Right atrium auricular region (tissue), 2 donors: ENCODE measurements at places on chromosomes 13 and 19. TPM values are rescaled to one million over a fixed set of nuclear protein-coding genes. Genes with fewer than 3 reads are reported as not detected.

- peaks cover 21% of the 10 kb centered on the region for H3K36me3 ChIP-seq
- no peak for DNase-seq
- H3K27me3 ChIP-seq = no peaks in the 10 kb centered on the region
- no peaks in the 10 kb centered on the region for H3K4me1 ChIP-seq
Observed at GRCh38 chr19:58570770-58571574, 2.2 kb downstream of the MZF1 start.

GRCh38 chr13:38369058-38369457 is 19.4 kb downstream of the UFM1 start:
- no peak overlapping the region for H3K4me3 ChIP-seq
- DNase-seq = no peak
- no peak overlapping the region for H3K27ac ChIP-seq

CRB3 gene
- total RNA-seq = 0.33 TPM

DNA sequence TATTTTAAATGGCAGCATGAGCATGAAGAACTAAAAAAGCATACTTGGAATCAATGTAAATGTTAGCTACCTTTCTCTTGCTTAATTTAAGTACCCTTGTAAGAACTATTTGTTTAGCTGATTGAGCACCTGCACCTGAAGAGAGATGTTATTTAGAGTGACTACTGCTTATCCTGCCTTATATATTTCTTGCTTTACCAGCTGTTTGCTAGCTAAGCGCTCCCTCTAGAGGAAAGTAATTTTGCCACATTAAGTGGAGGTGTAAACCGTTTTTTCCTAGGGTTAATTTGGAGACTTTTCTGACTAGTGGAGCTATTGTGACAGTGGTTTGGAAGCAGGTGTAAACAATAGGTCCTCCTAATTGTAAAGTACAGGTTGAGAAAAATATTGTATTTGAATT is 19.4 kb upstream of the PSG2 start:
- H3K36me3 ChIP-seq = no peaks in the 10 kb centered on the region
- no peaks in the 10 kb centered on the region for H3K4me1 ChIP-seq
- no peak for DNase-seq

NANOS3 gene
- not detected for total RNA-seq

DNA sequence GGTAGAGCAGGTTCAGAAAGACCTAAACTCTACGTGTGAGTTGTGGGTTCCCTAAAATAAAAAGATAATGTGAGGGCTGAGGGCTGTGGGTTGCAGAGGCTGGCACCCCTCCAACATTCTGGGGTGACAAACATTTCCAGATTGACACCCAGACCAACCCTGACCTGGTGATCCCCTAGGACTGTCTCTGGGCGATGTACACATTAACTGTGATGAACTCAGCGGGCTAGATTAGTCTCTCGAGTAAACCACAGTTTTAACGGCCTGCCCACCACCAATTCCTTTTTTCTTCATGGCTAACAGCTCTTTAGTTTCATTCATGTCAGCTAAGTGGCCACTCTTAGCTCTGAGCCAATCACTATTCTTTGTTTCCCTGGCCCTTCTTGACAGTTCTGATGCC is 24.8 kb downstream of the SIAH3 start:
- H3K27ac ChIP-seq = no peak overlapping the region
- H3K4me1 ChIP-seq = no peaks in the 10 kb centered on the region
- no peak overlapping the region for H3K4me3 ChIP-seq

FAM216B gene
- 22.0 TPM for total RNA-seq

ZNF575 gene
- 0.39 TPM for total RNA-seq

- DNase-seq = no peak
- H3K27me3 ChIP-seq = no peaks in the 10 kb centered on the region
- H3K27ac ChIP-seq = no peak overlapping the region
- no peaks in the 10 kb centered on the region for H3K4me1 ChIP-seq
- peaks cover 44% of the 10 kb centered on the region for H3K36me3 ChIP-seq
- no peak overlapping the region for H3K4me3 ChIP-seq
Observed at GRCh38 chr19:35167251-35168119, 12.9 kb downstream of the FXYD5 start.

STOML3 gene
- not detected for total RNA-seq

GRCh38 chr13:110405597-110406450 is 98.7 kb downstream of the COL4A2 start:
- no peak for DNase-seq
- no peak overlapping the region for H3K4me3 ChIP-seq
- no peaks in the 10 kb centered on the region for H3K27me3 ChIP-seq
- no peaks in the 10 kb centered on the region for H3K4me1 ChIP-seq

DNA sequence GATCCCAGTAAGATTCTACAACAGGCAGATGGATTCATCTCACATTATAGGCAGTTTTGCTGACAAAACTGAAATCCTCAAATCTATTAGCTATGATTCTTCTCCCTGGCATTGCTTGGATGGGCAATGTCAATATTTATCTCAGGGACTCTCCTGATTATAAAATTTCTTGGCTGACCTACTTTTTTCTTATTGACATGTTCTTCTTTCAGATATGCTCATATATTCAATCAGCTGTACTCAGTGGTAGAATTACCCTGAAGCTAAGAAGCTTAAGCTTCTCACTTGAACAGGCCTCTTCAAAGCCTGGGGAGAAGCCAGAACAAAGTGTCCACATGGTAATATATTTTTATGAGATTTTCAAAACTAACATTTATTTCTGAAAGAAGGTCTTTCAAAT is 513.6 kb downstream of the PCDH9 start:
- H3K4me3 ChIP-seq = no peak overlapping the region
- DNase-seq = no peak
- H3K4me1 ChIP-seq = no peaks in the 10 kb centered on the region
- H3K27me3 ChIP-seq = no peaks in the 10 kb centered on the region

TMEM259 gene
- total RNA-seq = 129 TPM

DNA sequence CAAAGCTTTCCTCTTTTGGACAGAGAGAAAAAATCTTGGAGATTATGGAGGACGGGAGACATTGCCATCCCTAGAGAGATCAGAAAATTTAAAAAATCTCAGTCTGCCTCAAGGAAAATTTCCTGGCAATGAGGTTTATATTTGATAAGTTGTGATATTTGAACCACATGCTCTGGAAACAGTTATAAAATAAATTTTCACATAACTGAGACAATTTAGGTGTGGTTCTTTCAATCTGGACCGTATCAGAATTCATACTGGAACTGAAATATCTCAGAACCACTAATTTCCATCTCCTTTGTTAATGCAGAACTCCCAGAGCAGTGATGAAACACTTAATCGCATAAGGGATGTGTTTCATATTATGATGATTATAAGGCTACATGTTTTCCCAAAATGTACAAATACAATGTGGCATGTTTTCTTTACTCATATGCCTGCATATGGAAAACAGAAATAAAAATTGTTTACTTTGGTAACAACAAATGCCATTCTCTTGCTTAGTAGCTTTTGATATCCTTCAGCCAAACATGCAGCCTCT is 13.7 kb downstream of the UBE2L5 start:
- no peak for DNase-seq
- H3K27ac ChIP-seq = no peak overlapping the region
- no peaks in the 10 kb centered on the region for H3K4me1 ChIP-seq
- H3K27me3 ChIP-seq = no peaks in the 10 kb centered on the region
- H3K4me3 ChIP-seq = no peak overlapping the region

DNA sequence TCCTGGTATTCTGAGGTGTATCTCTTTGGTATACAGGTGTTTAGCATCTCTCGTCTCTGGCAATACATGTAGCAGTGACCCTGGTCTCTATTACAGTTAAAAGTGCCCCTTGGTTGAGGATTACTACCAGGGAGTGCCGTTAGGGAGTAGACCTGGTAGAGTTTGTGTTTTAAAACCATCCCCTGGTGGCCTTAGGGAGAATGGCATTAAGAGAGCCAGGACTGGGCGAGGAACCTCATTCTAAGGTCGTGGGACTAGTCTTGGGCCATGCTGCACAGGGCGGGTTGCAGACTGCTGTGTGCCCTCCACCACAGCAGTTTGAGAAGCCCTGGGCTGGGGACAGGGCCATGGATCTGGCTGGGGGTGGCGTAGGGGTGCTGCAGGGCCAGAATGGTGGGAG is 35.0 kb downstream of the B3GLCT start:
- no peak overlapping the region for H3K4me3 ChIP-seq
- no peak for DNase-seq
- H3K27me3 ChIP-seq = no peaks in the 10 kb centered on the region
- no peaks in the 10 kb centered on the region for H3K36me3 ChIP-seq
- no peaks in the 10 kb centered on the region for H3K4me1 ChIP-seq
